ENCODE measurements at places on chromosomes 1 and 21.

DNA sequence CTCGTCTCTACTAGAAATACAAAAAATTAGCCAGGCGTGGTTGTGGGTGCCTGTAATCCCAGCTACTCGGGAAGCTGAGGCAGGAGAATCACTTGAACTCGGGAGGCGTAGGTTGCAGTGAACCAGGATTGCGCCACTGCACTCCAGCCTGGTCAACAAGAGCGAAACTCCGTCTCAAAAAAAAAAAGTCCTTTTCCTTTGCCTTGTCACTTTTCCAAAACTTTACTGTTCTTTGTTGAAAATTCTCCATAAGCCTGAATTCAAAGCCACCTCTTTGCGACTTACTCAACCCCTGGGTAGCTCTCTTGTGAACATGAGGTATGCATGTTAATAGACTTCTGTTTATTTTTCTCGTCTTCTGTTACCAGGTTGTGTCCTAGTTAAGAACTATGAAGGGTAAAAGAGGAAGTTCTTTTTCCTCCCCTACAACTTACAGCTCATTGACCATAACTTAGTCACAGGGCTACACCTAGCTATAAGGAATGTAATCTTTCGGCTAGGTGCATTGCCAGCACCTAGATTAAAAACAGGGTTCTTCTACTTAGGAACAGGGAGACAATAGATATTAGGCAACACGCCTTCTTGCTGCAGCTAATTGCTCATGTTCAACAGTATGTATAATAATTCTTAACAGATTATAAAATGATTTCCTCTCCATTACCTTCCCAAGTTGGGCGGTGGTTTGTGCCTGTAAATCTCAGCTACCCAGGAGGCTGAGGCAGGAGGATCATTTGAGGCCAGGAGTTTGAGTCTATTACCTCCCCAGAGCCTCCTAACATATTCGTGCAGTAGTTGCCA is 40.9 kb downstream of the PTAFR start:
- DNase-seq, result no peak

DNA sequence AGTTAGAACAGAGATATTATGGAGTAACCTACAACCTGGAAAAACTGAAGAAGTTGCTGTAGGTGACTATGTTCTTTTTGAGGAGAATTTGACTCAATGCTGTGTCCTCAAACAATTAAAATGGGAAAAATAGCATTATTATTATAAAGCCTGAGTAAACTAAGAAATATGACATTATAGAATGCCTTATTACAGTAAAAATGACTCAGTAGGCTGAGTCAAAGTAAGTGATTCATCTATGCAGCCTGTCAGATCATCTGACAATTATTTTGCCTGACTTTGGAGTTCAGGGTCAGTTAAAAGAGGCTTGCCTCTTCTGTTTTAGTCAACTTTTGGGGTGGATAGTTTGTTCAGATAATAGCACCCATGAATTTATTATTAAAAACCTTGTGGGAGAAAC is 150.8 kb upstream of the PTGFR start:
- DNase-seq, result no peak

GRCh38 chr1:215872658-215873057 is 305.6 kb downstream of the KCTD3 start:
- no peak for DNase-seq

DNA sequence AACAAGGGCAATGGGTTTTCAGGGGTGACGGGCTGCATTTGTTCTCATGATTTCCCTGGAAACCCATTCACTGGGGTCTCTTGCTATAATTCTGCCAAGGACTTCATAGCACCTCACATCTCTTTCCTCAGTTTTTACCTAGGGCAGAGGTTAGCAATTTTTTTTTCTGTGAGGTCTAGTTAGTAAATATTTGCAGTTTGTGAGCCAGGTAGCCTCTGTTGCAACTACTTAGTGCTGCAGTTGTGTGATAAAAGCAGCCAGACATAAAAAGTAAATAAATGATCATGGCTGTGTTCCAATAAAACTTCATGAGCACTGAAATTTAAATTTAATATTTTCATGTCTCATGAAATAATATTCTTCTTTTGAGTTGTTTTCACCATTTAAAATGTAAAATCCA is 37.7 kb downstream of the IFI44 start:
- no peak for DNase-seq

DNA sequence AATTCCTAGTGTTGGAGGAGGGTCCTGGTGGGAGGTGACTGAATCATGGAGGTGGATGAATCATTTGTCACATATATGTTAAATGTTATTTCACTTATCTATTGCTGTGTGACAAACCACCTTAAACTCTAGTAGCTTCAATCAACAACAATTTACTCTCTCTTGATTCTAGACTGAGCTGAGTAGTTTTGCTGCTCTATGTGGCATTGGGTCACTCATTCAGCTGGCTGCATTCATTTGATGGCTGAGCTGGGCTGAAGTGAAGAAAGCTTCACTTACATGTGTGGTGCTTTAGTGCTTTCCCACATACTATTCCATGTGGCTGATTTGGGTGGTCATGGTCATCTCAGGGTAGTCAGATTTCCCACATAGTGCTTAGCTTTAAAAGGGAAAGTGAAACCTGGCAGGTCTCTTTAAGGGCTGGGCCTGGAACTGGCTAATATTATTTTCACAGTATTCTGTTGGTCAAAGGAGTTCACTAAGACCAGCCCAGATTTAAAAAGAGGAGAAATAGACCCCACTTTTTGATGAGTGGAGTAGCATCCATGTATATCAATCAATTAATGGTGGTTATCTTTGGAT is 10.5 kb downstream of the DNAH14 start:
- DNase-seq, result no peak

- no peak for DNase-seq
These were observed 83.7 kb upstream of the GCLM start for GRCh38 chr1:93992954-93993353.

GRCh38 chr1:54479841-54480524 is 68.0 kb upstream of the ACOT11 start:
- DNase-seq, result no peak

DNA sequence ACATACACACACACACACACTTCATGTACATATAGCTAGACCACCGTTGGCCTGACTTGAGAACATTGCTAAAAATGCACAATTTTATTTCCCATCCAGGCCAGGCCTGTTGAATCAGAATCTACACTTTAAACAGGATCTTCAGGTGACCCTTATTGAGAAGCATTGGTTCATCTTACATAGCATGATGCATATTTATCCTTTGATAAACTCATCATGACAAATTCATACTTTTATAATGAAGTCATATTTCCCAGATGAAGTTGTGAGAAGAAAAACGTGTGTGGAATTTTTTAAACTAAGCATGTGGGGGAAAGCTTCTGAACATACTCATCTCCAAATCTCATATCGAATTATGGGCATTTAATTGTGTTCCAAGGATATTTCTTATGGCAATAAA is 877.7 kb downstream of the MRPL39 start:
- no peak for DNase-seq

GRCh38 chr1:107877092-107877491 is 87.9 kb downstream of the VAV3 start:
- no peak for DNase-seq

DNA sequence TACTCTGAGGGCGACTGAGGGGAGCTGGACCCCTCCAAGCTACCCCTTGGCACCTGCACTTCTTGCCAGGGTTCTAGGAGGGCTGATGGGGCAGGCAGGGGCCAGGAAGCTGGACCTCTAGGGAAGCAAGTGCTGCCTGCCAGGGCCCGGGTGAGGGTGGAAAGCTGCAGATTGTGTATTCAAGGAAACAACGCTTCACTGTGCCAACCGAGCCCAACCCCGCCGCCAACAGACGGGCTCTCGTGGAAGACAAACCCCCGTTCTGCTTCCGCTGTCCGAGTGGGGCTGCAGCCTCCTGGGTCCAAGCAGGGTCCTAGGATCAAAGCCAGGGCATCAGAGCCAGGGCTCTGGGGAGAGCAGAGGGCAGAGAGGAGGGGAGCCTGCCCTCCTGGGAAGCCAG is 3.2 kb downstream of the EFHD2 start:
- DNase-seq, result no peak

DNA sequence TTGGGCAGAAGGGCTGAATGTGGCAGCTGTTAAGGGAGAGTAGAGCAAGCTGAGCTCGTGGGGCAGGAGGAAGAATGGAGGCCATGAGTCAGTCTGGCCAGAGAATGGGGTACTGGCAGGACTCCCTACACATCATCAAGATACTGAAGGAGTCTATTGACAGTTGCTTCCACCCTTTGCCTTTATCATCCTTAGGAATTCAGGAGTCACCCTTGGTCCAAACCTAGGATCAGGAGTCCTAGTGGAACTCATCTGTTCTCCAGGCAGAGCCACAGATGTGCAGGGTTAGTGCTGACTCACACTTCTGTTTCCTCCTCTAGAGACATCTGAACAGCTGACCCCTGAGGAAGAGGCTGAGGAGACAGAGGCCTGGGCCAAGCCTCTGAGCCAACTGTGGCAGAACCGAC is 18.7 kb upstream of the ST3GAL3 start:
- DNase-seq, result no peak

- no peak for DNase-seq
These were observed 545 bp downstream of the PATJ start for GRCh38 chr1:61742620-61743430.

DNA sequence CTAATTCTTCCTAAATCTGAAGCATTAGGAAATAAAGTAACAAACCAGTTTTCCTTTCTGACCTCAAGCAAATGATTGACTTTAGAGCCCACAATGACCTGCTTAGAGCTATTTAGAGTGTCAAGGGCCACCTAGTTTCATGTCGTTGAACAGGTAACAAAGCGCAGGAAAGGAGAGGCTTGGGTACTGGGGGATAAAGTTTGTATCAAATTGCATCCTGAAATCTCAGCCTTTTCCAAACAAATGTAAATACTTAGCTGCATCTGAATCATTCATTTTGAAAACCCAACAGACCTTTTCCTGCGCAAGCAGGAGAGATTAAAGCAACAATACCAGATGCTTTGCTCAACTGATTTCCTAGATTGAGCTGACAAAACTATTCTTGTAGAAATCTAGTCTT is 121.2 kb downstream of the NRIP1 start:
- no peak for DNase-seq

DNA sequence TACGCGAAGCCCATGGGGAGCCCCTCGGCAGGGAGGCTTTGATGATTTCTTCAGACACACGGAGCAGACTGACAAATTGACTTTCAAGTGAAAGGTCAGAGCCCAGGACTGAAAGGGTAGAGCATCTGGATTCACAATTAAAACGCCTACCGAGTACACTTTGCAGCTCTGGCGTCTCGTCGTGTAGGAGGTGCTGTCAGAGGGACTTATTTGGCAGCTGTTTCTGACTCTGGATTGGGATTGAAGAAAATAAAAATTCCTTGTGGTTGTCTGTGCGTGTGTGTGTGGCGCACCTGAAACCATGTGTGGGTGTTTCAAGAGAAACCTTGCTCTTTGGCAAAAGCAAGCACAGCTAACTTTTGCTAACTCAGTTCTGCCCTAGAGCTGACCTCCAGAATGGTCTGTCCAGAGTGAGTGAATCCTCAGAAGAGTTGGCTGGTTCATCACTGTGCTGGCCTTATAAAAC is 348.7 kb downstream of the HLX start:
- no peak for DNase-seq

DNA sequence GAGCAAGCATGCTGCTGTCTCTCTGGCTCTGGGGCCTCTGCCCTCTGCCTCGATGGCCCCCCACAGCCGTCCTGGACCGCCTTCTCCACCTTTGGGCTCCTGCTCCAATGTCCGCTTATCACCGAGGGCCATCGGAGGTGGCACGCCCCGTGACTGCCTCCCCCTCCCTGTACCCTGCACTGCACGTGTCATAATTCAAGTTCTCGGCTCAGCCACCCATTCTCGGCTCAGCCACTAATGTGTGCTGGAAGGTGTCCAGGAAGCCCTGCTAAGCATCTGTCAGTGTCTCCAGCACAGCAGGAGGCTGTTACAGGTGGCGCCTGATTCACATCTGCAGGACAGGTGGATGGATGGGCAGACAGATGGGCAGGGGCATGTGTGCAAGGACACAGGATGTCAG is 45.5 kb downstream of the TP73 start:
- no peak for DNase-seq

- DNase-seq, result peak; percentile 29
These were observed at the start of gene GBP4 for GRCh38 chr1:89198491-89199072. Gene GBP4, minus strand, starts transcription at chr1:89198942. Its CDS starts 108 bp downstream, at chr1:89198834.

- no peak for DNase-seq
These were observed 5.7 kb downstream of the TGFB2 start for GRCh38 chr1:218350801-218351266.

DNA sequence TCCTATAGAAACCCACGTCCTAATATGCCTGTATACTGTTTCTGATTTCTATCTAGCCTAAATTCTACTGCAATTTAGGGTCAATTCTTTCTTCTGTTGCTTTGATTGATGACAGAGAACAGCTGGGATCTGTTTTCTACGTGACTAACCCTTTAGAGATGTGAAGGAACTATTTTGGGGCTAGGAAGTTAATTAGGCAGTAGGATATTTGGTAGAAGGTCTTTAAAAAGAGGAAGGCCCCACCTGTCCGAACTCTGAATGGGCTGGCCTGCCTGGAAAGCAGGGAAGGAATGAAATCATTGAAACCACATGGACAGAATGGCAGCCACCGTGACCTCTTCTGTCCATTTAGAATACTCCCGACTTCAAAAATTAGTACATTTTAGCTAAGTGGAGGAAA is 21.0 kb downstream of the EIF2D start:
- DNase-seq, result no peak

- no peak for DNase-seq
These were observed 24.3 kb downstream of the PTGS2 start for GRCh38 chr1:186655876-186656275.

GRCh38 chr1:67020304-67020703 is 33.6 kb downstream of the SLC35D1 start:
- no peak for DNase-seq

- no peak for DNase-seq
These were observed 126.1 kb downstream of the TRABD2B start for GRCh38 chr1:47870946-47871676.

DNA sequence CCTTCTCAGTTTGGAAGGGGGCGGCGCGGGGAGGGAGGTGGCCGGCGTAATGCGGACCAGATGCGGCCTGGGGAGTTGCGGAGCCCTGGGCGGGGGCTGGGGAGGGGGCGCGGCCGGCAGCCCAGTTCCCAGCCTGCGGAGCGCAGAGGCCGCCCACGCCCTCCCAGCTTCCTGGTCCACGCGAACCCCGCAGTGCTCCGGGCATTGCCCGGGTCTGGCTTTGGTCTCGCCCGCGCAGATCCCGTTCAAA is 695 bp downstream of the DMBX1 start:
- DNase-seq, result no peak

DNA sequence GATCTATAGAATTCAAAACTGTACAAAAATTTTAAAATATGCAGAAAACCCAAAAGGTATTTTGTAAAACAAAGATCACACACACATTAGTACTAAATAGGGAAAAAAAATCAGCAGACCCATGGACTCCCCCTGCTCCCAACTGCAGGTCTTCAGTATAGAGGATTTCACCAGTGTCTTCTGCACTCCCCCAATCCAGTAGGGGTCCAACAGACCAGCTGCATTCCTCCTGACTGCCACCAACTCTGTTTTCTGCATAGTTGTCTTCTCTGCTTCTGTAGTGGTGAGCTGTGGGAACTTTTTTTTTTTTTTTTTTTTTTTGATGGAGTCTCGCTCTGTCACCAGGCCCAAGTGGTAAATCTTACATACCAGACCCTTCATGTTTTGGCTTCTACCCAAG is 21.9 kb downstream of the CLCA2 start:
- no peak for DNase-seq

DNA sequence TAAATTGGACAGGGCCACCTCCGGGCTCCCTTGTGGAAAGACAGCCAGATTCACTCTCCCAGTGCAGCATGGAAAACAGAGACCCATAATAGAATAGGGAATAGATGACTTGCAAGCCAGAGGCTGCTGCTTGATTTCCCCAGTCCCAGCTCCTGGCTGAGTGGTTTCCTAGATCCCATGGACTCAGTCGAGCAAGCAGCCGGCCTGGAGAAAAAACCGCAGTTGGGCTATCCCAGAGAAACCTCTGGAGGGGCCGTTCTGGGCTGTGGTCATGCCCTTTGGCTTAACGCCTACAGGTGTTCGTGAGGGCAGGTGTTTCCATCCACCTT is 61.7 kb downstream of the ELK4 start:
- no peak for DNase-seq

All from activated CD4-positive, alpha-beta T cell treated with anti-CD3 and anti-CD28 coated beads for 24 hours (primary cell).